Cerebellar cortex (tissue), 1 donor: ENCODE measurements at places on chromosomes 6 and 20.

DNA sequence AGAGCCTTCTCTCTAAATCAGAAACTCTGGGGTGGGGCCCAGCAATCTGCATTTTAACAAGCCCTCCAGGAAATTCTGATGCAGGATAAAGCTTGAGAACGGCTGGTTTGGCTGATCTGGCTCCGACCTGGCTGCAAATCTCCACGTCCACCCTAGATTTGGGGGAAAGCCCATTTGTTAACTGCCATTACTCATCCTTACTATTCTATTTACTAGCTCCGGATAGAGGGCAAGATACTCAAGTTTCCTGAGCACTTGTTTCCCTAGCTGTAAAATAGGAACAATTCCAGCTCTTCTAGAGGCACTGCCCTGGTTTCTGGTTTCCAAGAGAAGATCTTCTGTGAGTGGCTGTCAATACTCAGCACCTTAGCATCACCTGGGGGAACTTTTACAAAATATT lies 44.4 kb downstream of the DAAM2 start:
- DNase-seq, result no peak

DNA sequence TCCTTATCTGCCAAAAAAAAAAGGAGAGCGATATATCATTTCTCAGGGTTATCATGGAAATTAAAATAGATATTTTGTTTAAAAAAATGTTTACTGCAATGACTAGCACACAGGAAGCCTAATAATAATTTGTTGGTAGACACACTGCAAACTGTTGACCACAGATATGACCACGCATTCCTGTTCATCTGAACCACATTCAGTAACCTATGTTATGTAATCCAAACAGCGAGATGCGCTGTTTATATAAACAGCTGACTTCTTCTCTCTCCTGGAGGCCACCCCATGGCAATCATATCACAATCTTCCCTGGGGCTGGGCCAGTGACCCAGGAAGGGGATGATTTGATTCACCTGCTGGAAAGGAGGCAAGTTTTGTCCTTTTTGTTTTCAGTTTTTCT lies 129.3 kb upstream of the UST start:
- no peak for DNase-seq

DNA sequence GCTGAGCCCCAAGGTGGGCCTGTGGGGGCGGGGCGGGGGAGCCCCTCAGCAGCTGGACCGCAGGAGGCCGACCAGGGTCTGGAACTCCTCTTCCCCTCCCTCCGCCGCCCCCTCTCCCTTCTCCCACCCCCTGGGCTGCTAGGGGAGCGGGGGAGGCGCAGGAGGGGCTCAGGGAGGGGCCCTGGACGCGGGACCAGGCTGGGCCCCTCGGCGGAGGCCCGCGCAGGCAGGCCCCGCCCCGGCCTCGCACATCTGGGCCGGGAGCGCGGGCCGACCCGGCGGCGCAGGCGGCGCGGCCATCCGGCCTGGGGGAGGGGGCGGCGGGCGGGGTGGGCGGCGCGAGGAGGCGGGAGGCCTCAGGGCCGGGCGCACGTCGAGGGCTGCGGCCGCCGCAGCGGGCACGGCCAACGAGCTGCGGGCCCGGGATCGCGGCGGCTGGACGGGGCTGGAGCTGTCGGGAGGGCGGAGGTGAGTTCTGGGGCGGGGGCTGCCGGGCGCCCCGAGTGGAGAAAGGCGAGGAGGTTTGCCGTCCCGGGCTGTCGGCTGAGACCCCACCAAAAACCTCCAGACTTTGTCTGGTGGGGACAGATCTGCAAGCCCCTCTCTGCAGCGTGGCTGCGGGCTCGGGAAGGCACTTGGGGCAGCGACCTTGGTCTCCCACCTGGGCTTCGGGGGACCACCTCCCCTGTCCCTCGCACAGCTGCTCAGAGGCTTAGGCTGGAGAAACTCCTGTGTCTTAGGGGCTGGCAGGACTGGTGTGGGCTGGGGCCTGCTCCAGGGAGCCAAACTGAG lies at the start of gene HSPA12B:
Gene HSPA12B, plus strand, starts transcription at position 359 of the 792 bp plus-strand sequence. CDS start 5,990 bp downstream, outside the sequence.
- DNase-seq, result no peak

- DNase-seq, result no peak
These were observed 197.7 kb downstream of the CD109 start for GRCh38 chr6:73893696-73894095.

GRCh38 chr6:17032988-17033634 lies 68.7 kb upstream of the STMND1 start:
- peak; percentile 49 for DNase-seq

DNA sequence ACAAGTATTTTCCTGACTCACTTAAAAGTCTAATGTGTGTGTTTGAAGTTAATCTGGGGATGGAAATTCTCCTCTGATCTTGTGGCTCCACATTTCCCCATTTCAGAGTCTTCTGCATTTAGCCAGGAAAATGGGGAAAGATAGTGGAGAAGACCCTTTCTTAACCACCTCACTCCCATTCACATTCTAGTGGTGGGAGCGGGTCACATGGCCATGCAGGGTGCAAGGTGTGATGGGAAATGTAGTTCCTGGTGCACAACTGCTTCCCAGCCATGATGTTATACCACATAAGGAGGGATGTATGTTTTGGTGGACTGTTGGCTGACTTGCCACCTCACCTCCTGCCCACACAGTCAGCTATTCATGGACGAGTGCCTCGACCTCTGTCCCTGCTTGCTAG lies 61.8 kb downstream of the BANF2 start:
- no peak for DNase-seq

DNA sequence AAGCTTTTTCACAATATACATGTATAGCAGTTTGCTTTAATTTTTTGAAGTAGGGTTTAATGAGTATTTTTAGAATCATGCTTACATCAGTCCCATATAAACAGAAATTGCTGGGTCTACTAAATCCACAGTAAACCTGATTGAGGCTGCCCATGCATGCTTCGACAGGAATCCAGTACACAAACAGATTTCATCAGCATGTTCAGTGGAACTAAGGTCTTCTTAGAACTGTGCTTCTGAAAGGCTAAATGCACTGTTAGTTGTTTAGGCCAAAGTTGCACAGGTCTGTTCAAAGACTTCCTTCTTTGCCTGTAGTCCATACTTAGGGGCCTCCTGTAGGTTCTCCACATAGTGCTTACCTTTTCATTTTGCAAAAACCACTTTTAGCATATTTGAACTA lies 42.5 kb upstream of the THBS2 start:
- no peak for DNase-seq

DNA sequence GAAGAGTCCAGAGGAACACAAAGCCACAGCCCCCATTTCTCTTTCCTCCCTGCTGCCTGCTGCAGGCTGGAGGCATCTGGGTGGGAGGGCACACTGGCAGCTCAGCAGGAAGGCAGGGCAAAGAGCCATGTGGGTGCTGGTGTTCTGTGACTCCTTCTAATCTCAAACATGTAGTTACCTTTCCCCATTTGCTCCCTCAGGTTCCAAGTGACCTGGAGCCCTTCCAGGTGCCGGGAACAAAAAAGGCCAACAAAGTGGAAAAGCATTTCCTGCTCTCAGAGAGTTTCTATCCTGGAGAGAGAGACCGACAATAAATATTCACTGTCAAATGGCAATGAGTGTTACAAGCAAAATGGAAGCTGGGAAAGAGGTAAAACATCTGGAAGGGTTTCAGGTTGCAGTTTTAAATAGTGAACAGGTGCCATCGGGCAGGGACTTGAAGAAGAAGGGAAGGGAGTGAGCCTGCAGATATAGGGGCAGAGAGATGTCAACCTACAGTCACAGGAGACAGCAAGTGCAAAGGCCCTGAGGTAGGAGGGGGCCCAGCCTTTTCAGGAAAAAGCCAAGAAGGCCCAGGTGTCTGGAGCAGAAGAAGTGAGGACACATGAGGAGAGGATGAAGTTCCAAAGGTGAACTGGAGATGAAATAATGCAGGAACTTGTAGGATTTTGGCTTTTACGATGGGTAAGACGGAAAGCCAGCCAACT lies 43.6 kb upstream of the IYD start:
- DNase-seq, result no peak

GRCh38 chr6:72505446-72505845 lies 116.4 kb upstream of the KCNQ5 start:
- no peak for DNase-seq

DNA sequence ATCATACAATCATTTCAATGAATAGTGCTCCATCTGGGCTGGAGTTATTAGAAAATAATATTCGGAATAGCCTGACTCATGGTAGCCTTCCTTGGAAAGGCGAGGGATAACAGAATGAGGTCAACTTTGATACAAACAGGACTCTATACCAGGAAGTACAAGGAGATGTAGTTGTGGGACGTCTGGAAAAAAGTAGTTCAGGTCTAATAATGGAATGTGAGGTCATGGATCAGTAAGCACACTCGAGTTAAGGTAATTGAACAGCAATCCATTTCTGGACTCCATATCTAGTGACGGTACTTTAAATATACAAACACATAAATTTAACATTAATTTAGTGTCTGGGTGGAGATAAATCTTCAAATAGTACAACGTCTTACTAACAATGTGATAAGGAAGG lies 1204.0 kb upstream of the ADGRB3 start:
- no peak for DNase-seq

- DNase-seq, result no peak
These were observed 26.1 kb downstream of the SEC63 start for GRCh38 chr6:107931894-107932293.

GRCh38 chr6:136333824-136334464 lies 44.3 kb upstream of the BCLAF1 start:
- DNase-seq, result no peak

DNA sequence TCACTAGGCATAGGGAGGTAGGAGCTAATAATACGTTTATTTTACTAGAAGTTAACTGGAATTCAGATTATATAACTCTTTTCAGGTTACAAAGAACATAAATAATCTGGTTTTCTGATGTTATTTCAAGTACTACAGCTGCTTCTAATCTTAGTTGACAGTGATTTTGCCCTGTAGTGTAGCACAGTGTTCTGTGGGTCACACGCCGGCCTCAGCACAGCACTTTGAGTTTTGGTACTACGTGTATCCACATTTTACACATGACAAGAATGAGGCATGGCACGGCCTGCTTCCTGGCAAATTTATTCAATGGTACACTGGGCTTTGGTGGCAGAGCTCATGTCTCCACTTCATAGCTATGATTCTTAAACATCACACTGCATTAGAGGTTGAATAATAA lies 1.1 kb downstream of the HFE start:
- no peak for DNase-seq

DNA sequence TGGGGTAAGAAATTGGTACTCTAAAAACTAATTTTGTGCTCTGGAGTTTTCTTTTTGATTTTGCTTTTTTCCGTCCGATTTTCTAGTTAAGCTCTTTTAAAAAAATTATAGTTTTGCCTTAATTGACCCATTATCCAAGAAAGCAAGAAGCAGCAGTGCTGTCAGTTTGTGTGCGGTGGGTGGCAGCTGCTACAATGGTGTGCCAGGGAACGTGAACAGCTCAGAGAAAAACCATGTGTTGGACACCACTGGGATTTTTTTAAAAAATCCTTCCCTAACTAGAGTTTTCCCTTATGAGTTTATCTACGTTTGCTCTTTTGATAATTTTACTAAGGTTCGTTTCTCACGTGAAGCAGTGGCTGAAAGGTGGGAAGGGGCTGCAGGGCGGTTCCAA lies 8.0 kb downstream of the MAP3K5 start:
- no peak for DNase-seq

DNA sequence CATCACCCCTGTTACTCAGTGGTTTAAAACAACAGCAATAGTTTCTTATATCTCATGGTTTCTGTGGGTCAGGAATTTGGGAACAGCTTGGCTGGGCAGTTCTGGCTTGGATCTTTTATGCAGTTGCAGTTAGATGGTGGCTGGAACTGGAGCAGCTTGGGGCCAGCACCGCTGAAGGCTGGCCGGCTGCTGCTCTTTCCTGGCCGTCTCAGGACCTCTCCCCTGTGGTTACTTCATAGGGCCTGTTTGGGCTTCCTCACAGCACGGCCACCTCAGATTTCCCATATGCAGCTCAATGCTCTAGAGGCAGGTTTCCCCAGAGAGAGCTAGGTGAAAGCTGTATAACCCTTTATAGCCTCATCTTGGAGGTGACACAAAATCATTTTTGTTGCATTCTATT lies 15.6 kb downstream of the PKIG start:
- no peak for DNase-seq
